Activated CD8-positive, alpha-beta T cell treated with anti-CD3 and anti-CD28 coated beads, Interleukin-2, amount 10 ng/mL, durations not matched to agents 7 days and 5 days (primary cell): ENCODE measurements at places on chromosomes 3 and 15. TPM values are rescaled to one million over a fixed set of nuclear protein-coding genes. Genes with fewer than 3 reads are reported as not detected.

DNA sequence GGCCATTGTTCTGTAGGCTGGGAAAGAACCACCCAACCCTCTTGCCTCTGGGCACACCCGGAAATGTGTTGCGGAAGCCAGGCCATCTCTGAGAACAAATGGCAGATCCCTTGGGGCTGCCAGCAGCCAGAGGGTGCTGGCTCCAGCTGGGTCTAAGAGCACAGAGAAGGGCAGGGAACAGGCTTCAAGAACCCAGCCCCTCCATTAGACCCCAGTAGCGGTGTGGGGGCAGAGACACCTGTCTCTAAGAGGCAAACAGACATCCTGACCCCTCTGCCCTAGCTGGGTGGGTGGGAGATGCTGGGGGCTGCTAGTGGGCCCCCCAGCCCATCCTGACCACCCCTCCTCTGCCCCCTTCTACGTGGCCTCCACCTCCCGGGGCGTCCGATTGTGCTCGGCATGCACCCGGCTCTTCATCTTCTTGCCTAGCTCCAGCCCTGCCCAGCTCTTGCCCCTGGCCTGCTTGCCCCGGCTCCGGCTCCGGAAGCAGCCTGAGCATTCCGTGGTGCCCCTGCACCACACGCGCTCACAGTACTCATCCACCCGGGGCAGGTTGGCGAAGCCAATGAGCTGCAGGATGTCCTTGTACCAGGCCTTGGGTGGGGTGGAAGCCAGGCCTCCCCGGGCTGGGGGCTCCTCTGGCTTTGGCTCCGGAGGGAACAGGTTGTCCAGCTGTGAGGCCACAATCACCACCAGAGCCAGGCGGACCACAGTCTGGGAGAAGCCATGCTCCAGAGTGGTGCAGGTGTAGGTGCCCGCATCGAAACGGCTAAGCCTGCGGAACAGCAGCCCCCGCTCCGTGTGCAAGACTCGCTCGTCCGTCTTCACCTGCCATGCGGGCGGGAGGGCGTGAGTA lies 9.4 kb downstream of the SEMA3G start:
- DNase-seq, result no peak
- no peaks in the 10 kb centered on the region for H3K36me3 ChIP-seq
- H3K27ac ChIP-seq, result no peak overlapping the region

- H3K27me3 ChIP-seq, result peaks cover 13% of the 10 kb centered on the region
- no peak for DNase-seq
- peaks cover 4% of the 10 kb centered on the region for H3K4me1 ChIP-seq
- no peaks in the 10 kb centered on the region for H3K36me3 ChIP-seq
- no peak overlapping the region for H3K27ac ChIP-seq
These were observed 9.3 kb upstream of the IL1RAP start for GRCh38 chr3:190504354-190505125.

Gene CDCP1
- 16.4 TPM for total RNA-seq

DNA sequence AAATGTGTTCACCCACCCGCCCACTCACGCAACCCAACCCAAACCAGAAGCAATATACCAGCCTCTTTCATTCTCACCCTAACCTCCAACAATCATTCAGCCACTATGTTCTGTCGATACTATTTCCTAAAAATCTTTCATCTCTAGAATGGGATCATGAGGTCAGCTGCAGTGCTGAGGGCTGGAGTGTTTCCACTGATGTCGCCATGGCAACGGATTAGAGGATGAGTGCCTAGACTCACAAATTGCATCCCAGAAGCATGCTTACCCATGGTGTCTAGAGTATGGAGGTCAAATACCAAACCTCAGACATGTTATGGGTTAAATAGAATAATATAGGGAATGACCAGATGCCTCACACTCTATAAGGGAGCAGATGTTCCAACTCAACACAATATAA lies 138.5 kb downstream of the GABRB3 start:
- no peak for DNase-seq
- H3K27ac ChIP-seq, result no peak overlapping the region
- no peaks in the 10 kb centered on the region for H3K27me3 ChIP-seq

Gene CCDC13
- 0.63 TPM for total RNA-seq

- H3K4me3 ChIP-seq, result no peak overlapping the region
- no peak for DNase-seq
- H3K4me1 ChIP-seq, result no peaks in the 10 kb centered on the region
- no peaks in the 10 kb centered on the region for H3K36me3 ChIP-seq
These were observed 13.7 kb downstream of the CA12 start for GRCh38 chr15:63367900-63368299.

Gene ZMAT3
- total RNA-seq, result 15.9 TPM

DNA sequence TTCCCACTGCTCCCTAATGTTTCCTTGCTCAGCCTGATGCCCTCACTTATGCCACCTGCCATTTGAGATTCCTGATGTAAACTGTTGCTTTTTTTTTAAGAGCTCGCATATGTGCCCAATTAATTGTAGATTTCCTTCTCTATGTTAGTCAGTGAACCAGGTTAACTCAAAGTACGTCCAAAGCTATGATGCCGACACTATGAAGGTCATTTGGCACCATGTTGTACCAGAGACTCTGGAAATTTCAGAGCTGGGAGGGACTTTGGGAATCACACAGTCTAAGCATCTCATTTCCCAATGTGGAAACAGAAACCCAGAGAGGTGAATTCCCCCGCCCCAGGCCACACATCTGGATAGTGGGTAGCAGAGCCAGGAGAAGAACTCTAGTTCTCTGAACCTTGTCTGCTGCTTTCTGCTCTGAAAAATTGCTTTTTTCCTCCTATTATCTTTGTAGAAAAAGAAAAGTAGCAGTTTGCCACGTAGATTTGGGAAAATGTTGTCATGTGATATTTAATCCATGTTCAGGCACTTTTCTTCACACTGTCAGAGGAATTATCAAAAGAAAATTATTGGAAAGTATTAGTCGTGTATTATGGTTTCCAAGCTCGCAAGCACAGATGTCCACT lies 38.5 kb upstream of the TNFAIP8L3 start:
- DNase-seq, result no peak
- peaks cover 24% of the 10 kb centered on the region for H3K27me3 ChIP-seq
- H3K27ac ChIP-seq, result no peak overlapping the region
- H3K36me3 ChIP-seq, result no peaks in the 10 kb centered on the region

Gene STAC
- total RNA-seq, result not detected
